Inflammatory macrophage treated with lipopolysaccharide for 4 hours (primary cell): ENCODE measurements at places on chromosomes 13 and 19.

DNA sequence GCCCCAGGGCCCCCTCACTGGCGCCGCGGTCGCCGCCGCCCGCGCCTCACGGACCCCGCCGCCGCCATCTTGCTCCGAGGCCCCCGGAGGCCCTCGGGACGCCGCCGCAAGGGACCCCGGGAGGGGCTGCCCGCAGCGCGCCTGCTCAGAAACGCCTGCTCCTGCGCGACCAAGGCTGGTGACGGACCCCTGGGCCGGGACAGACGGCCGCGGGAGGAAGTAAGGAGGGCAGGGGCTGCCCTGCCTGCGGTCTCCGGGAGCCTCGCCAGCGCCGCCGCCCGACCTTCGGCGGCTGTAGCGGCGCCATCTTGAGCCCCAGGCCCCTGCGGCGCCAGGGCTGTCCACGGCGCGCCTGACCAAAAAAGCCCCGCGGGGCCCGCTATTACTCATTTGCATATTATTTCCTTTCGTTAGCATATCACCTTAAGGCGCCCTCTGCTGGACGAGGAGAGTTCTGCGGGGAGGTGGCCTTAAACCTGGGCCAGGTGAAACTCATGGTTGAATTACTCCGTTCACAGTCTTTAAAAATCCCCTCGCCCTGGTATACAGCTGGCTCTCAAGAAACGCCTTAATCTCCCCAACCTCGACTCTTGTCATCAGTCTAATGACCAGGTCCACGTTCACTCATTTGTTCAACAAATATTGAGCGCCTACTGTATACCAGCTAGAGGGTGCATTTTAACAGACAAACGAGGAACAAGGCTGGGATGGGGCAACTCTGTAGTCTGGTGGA is at the start of gene REXO1:
Gene REXO1 (minus strand): TSS at position 85 of the 733 bp plus-strand sequence. CDS start 125 bp downstream, outside the sequence.
- DNase-seq: peak; percentile 95

DNA sequence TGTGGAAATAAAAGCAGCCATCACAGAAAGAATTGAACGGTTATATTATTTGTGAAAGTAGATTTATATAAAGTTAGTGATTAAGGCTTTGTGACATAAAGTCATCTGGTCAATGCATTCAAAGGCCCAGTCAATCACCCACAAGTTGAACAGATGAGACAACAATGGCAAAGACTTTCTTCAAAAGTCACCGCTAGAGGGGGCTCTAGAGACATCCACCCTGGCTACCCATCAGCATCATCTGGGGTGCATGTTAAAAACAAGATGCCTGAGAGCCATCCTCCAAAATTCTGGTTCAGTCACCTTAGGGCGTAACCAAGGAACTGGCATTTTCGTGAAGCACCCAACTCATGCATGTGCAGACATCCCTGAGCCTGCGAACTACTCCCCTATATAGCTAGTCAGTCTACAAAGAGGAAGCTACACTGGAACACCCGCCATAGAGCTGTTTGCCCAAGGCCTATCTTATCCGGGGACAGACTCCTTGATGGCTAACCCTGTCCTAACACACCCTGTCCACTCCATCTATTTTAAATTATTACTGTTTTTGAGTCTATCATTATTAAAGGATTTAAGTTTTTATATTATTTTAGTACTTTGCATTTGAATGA is 970.5 kb downstream of the UQCRFS1 start:
- peak; percentile 24 for DNase-seq

DNA sequence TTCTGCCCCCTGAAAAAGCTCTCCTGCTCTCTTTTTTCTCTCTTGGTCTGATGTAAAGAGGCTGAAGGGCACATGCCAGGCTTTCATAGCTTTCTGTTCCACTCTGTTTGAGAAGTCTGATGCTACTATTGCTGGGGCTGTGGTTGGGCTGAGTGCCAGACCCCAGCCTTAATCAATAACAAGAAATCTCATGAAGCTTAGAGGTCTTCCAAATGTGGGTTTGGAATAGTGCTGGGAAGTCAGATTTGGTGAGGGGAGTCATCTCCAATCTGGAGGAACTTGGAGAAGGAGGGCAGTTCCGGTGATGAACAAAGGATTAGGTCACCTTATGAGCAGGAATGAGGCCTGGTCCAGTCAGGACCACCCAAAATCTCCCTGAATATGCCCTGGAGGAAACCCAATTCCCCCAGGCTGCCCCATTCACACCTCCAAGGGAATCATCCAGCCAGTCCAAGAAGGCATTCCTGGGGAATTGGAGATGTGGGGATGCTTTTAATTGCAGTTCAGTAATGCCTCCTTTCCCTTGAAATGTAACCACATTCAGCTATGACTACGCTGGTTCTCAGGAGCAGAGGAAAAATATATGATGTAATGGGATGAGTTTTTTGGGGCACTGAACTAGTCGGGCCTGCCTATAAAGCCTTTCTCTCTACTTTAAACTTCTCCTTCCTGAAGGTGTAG is 102.0 kb downstream of the STARD13 start:
- DNase-seq: no peak

DNA sequence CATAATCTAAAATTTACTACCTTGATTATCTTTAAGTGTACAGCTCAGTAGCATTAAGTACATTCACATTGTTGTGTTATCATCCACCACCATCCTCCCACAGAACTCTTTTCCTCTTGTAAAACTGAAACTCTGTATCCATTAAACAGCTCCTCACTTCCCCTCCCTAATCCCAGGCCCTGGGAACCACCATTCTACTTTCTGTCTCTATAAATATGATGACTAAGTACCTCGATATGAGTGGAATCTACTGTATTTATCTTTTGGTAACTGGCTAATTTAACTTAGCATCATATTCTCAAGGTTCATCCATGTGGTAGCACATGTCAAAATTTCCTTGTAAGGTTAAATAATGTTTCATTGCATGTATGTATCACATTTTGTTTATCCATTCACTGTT is 49.0 kb upstream of the POMP start:
- DNase-seq: peak; percentile 84

GRCh38 chr13:27442071-27442647 is 8.2 kb downstream of the MTIF3 start:
- no peak for DNase-seq

- DNase-seq: no peak
Observed at GRCh38 chr19:16920816-16921529, 32.2 kb downstream of the F2RL3 start.

GRCh38 chr19:39546599-39546998 is 6.6 kb upstream of the EID2 start:
- no peak for DNase-seq

- DNase-seq: no peak
Observed at GRCh38 chr13:26460648-26461047, 96.8 kb upstream of the WASF3 start.

DNA sequence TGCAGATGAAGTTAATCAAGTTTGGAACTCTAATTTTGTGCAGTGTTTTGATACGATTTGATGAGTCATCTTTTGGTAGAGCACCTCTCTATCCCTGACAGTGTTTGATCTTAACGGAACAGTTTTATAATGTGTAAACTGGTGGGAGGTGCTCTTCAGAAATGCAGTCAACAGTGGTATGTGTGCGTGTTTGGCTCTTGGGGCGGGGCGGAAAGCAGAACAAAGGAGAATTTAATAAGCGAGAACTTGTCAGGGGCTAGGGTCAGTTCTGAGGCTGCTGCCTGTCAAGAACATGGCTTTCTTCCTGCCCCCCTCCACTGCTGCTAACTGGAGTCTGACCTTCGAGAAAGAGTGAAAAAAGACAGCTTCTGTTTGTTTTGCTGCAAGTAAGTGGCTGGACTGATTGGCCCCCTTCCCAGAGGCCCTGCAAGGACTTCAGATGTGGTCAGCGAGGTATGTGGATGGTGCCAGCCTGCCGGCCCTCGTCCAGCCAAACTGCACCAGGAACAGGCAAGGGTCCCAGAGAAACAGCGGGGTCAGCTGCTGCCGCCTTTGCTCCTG is 40.8 kb downstream of the BBC3 start:
- no peak for DNase-seq

- no peak for DNase-seq
Observed at GRCh38 chr13:38685974-38686576, 802 bp upstream of the FREM2 start.

DNA sequence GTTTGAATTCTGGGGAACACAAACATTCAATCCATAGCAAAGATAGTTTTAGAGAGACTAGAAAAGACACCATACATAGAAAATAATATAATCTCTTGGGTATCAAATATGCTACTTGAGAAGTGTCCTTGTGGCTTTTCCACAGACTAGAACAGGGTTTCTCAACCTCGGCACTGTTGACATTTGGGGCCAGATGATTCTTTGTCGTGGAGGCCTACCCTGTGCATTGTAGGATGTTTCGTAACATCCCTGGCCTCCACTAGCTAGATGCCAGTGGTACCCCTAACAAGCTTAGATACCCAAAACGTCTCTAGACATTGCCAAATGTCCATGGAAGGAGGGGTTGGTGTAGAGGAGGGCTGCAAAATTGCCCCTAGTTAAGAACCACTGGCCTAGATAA is 2.2 kb upstream of the ESD start:
- DNase-seq: no peak

DNA sequence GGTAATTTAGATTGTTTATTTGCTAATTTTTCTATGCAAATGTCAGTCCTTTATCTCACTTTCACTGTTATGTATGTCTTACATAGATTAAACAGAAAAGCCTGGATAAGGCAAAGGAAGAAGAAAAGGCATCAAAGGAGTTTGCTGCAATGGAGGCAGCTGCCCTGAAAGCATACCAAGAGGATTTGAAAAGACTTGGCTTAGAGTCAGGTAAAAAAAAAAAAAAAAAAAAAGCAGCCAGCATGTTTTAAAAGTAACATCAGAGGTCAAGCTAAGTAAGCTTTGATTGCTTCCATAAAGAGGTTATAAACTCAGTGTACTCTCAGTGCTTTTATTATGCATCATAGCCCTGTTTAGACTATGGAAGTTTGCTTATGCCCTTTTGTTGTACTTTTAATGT is 3.8 kb downstream of the WBP4 start:
- no peak for DNase-seq

DNA sequence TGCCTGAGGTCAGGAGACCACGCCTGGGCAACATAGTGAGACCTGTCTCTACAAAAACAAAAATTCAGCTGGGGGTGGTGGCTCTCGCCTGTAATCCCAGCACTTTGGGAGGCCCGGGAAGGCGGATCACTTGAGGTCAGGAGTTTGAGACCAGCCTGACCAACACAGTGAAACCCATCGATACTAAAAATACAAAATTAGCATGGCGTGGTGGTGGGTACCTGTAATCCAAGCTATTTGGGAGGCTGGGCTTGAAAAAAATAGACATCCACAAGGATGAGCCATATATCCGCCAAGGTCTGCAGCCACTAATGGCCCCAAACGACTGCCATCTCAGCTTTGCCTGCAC is 3.1 kb downstream of the RPS16 start:
- DNase-seq: no peak

GRCh38 chr19:52527956-52528351 is 486 bp downstream of the ZNF808 start:
- DNase-seq: no peak

- DNase-seq: no peak
Observed at GRCh38 chr19:44712864-44713515, 14.0 kb downstream of the CEACAM16 start.

- no peak for DNase-seq
Observed at GRCh38 chr19:7602935-7603497, 7.4 kb downstream of the CAMSAP3 start.

GRCh38 chr19:2711172-2711874 is 8.8 kb upstream of the GNG7 start:
- DNase-seq: peak; percentile 47

- DNase-seq: no peak
Observed at GRCh38 chr13:32840989-32841713, 175.1 kb upstream of the KL start.

DNA sequence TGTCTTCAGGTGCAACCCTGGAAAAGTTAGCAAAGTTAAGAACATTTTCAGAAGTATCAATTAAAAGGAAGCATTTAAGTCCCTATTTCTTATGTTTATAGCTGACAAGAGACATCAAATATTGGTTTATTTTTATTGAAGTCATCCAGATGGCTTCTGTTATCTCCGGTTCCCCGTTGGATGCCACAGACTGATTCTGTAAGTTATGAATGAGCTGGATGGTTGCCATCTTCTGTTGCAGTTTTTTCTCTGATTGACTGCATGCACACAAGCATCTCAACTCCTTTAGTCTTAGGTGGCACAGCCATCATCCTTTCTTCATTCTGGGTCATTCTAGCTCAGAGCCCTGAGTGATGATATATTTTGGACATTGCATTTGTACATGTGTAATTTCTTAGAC is 10.6 kb upstream of the OXGR1 start:
- no peak for DNase-seq

- no peak for DNase-seq
Observed at GRCh38 chr19:44785993-44786392, 8.3 kb downstream of the CBLC start.

GRCh38 chr13:67273001-67273400 is 42.9 kb upstream of the PCDH9 start:
- DNase-seq: peak; percentile 58

DNA sequence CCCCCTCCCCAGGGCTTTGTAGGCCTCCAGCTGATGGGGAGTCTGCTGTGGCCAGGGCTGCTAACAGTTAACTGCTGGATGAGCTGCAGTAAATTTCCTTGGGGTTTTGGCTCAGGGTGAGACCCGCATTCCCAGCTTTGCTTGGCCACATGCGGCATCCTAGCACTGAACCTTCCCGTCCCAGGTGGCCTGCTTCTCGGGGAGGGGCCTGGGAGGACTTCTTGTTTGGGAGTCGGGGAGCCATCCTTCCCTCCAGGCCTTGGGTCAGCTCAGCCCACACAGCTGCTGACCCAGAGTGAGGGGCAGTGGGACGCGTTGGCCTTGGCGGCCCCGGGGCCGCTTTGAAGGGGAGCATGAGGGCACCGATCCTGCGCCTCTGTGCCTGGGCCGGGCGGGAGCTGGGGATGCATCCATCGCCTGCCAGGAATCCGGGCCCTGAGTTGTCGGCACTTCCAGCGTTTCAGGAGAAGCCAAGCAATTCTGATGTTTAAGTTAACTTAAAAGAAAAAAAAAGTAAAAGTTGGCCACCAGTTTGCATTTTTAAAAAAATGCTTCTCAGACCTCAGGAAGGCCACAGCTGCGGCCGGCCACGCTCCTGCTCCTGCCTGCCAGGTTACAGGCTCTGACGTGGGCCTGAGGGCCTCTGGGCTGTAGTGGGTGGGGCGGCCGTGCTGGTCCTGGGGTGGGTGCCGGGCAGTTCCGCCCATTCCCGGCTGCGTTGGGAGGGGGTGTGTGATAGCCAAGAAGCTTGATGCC is 27.7 kb downstream of the CRTC1 start:
- no peak for DNase-seq

DNA sequence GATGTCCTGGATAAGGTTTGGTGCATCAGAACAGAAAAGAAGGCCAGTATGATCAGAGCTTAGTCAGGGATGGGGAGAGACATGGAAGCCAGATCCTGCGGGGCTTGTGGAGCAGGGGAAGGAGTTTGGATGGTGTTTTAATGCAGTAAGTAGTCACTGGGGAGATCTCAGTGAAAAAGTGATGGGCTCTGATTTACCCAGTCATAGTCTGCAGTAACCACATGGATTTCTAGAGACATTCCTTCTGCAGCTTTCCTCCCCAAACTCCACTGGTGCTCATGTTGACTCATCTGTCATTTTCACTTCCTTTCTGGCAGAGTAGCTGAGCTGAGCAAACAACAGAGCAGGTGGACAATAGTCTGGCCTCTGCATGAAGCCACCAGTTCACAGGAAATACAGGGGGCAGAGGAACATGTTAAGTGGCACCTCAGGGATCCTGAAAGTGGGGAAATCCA is 144.1 kb downstream of the DPF1 start:
- DNase-seq: peak; percentile 66
